Daoy (cell line): ENCODE measurements at places on chromosomes 2 and 18. TPM values are rescaled to one million over a fixed set of nuclear protein-coding genes. Genes with fewer than 3 reads are reported as not detected.

Gene UGT1A8
- 15.1 and 15.4 TPM in 2 replicates for total RNA-seq

Gene TUBA4B
- total RNA-seq, result not detected in 2 replicates

Gene CNTNAP5
- not detected in 2 replicates for total RNA-seq

Gene PROKR1
- total RNA-seq, result 0.06 TPM in 1 of 2 replicates, not detected in the other

Gene SP140L
- total RNA-seq, result 13.9 and 16.2 TPM in 2 replicates
